Iris pigment epithelial cell (primary cell): ENCODE measurements at places on chromosomes 2 and 18.

GRCh38 chr2:207459990-207460757 is 69.6 kb upstream of the CREB1 start:
- no peak for DNase-seq

- DNase-seq, result no peak
Measured at GRCh38 chr2:219327719-219328118, 4.8 kb downstream of the RESP18 start.

GRCh38 chr2:176584333-176584732 is 315.1 kb downstream of the MTX2 start:
- DNase-seq, result peak; percentile 48

DNA sequence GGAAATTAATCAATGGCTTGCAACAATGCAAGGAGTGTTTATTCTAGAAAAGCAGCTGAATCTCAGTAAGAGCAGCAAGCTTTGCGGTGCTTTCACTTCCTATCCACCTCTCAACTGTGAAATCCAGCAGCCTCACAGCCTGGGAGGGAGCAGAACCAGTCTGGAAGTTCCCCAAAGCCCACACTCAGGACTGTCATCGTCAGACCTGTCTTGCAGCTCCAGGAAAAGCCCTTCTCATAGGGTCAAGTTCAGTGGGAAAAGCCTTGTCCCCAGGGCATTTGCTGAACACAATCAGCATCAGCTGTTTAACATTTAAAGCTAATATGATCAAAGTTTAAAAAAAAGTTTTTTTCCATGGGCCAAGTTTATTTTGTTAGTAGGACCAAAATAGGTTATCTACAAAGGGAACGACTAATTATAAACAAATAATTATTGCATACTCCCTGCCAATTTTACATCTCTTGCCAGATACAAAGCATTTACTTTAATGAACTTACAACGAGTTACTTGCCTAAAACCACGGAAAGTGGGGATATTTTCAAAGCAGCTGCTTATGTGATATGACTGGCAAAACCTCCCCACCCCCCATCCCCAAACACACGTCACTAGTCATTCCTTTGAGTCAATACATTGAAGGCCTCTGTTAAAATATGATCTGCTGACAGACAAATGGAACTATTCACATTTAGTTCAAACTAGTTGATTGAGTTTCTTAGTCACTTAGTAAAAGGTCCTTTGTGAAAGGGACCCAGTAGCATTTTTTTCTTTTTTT is 36.8 kb downstream of the PARD6G start:
- peak; percentile 10 for DNase-seq

GRCh38 chr2:111167076-111167862 is 46.6 kb downstream of the BCL2L11 start:
- DNase-seq, result no peak

- no peak for DNase-seq
Measured at GRCh38 chr2:30436859-30437435, 10.1 kb upstream of the LCLAT1 start.

- no peak for DNase-seq
Measured at GRCh38 chr2:104864280-104865095, 10.6 kb downstream of the POU3F3 start.

DNA sequence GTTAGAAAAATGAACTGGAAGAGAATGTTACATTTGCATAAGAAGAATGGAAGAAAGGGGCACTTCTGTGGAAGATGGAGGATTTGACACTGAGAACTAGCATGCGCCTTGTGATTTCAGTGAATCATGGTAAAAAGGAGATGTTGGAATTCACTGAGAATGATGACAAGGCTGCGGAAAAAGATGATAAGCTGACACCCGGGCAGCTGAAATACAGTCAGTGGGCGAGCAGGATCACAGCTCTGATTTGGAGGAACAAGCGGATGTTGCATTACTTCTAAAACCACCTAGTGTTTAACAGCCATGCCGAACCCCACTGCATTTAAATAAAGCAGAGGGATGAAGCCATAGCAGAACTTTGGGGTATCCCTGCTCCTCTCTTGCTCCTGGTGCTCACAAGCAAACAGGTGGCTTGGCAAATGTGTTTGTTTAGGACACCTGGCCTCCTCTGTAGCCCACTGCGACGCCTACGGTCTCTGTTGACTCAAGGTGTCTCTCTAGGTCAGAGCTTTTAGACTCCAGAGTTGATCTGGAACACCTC is 134.9 kb downstream of the NDUFA10 start:
- no peak for DNase-seq

GRCh38 chr18:45275367-45276113 is 339.7 kb upstream of the SLC14A2 start:
- peak; percentile 41 for DNase-seq

DNA sequence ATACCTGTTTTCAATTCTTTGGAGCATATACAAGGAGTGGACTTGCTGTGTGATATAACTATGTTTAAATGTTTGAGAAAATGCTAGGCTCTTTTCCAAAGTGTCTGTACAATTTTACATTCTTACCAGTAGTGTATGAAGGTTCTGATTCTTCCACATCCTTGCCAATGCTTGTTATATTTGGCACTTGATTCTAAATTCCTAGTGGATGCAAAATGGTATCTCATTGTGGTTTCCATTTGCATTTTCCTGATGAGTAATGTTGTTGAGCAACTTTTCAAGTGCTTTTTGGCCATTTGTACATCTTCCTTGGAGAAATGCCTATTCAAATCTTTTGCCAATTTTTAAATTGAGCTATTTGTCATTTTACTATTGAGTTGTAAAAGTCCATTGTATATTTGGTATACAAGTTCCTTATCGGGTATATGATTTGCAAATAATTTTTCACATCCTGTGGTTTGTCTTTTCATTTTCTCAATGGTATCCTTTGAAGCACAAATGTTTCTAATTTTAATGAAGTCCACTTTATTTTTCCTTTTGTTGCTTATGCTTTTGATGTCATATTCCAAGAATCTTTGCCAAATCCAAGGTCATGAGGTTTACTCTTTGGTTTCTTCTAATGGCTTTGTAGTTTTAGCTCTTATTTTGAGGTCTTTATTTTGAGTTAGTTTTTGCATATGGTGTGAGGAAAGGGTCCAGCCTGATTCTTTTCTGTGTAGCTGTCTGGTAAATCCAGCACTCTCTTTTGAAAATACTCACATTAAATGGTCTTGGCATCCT is 33.2 kb upstream of the CWC22 start:
- peak; percentile 93 for DNase-seq

- no peak for DNase-seq
Measured at GRCh38 chr2:205402011-205402410, 280.3 kb upstream of the NRP2 start.

DNA sequence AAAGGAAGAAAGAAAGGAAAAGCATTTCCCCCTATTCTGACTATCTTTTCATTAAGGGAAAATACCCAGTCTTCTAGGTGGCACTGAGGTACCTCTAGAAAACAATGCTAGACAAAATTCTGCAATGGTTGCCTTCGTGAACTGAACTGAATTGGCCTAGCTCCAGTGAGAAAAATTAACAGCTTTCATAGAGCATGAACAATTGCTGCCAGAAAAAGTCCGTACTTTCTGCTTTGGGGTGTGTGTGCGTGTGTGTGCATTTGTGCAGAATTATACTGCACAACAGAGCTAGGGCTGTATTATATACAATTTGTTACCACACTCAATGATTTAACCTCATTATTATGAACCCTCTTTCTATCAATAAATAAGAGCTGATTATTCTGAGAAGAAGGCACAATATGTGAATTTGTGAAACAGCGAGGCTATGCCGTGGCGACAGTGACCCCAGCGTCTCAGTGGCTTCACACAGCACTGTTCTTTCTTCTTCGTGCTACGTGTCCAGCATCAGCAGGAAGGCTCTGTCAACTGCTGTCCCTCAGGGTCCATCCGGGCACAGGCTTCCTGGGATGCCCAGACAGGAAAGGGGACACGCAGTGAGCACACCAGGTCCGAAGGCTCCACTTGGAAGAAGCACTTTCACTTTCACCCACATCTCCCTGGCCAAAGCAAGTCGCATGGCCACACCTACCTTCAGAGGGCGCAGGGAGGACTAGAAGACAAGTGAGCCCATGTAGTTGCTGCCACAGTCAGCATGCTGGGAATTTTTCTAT is 47.5 kb downstream of the PTGR3 start:
- no peak for DNase-seq

DNA sequence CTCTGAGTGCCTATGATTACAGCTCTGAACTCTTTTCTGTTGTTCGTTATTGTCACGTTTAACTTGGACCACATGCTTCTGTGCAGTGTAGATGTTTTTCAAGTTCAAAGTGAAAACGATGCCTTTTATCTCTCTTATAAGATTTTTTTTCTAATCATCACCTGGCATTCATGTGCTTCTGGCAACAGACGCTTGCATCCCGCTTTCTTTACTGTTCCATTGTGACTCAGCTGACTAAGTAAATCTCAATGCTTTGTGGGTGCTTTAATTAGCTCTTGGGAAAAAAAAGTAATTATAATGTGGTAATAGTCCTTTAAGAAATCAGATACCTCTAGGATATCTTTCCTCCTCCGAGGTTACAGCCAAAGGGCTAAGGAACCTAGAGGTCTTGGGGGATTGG is 31.2 kb upstream of the RMP24 start:
- DNase-seq, result no peak

DNA sequence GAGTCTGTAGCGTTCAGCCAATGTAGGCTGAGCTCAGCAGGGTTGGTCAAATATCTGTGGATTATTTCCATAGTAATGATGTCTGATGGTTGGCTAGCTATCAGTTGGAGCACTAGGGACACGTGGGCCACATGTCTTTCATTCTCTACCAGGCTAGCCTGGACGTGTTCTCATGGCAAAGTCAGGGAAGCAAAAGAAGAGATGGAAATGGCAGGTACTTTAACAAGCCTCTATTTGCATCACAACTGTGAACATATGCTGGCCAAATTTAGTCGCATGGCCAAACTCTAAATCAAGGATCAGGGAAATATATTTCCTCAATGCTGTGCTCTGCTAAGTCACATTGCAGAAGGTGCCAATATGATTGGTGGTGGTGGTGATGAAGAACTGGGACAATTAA is 371.6 kb upstream of the CHST9 start:
- DNase-seq, result no peak

DNA sequence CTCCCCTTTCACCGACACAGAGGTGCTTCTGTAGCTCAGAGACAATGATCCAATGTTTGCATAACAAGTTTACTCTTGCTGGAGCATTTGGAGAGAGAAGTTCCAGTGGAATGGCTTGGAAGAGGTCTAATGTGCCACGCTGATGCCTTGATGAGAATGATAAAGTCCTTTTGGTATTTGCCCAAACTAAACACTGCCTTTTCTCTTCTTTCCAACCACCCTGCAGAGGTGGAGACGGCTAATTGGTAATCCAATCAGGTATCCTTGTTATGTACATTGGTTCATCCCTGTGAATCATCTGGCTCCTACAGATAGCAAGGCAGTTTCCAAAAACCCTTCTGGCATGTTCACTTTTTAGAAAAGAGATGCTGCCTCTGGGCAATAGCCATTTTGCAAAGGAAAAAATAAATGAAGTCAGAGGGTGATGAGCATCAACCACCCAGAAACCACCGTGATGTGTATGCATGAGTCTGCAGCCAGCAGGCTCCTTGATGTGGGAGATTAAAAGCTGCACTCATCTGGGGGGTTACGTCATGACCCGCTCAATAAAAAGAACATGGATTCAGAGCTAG is 40.6 kb downstream of the KIAA2012 start:
- DNase-seq, result peak; percentile 15

DNA sequence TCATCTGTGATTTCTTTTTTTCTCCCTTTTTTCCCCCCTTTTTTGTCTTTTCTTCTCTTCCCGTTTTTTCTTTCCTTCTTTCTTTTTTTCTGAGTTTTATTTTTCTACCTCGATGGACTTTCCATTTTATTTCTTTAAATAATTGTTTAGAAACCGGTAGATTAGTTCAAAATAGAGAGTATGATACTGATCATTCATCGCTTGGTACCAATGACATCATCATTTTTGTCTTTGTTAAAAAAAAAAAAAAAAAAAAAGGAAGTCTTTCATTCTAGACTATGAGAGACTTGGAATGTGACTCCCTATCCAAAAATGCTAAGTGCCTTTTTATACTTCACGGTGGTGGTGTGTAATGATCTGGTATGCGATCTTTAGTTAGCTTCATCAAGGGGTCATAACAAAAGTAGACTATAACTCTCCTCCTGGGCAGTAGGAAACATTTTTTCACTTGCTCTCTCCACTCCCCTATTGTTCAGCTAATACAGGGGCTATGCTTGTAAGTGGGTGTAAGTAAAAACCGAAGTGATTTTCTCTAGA is 1517.5 kb upstream of the ZEB2 start:
- no peak for DNase-seq

GRCh38 chr2:168766600-168766999 is 35.8 kb upstream of the NOSTRIN start:
- peak; percentile 8 for DNase-seq

DNA sequence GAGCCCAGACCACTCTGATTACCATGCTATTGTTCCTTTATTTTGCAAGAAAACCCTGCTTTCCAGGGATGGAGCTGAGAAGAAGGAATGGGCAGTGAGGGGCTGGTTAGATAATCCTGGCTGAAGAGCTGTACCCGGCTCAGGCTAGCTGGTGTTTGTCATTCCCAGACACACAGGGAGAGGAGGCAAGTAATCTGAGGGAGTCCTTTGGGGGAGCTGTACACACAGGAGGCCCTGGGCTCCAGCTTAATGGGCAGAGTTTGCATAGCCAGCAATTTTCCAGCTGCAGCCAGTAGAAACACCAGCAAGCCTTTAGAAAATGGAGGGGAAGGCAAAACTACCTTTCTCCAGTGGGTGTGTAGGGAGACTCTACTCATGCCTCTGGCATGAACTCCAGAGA is 259.3 kb downstream of the SOX11 start:
- DNase-seq, result no peak
